IPS DF 6.9 (cell line): ENCODE measurements at places on chromosomes 2 and 18.

GRCh38 chr18:55265984-55266383 is 306.7 kb upstream of the CCDC68 start:
- DNase-seq, result no peak

DNA sequence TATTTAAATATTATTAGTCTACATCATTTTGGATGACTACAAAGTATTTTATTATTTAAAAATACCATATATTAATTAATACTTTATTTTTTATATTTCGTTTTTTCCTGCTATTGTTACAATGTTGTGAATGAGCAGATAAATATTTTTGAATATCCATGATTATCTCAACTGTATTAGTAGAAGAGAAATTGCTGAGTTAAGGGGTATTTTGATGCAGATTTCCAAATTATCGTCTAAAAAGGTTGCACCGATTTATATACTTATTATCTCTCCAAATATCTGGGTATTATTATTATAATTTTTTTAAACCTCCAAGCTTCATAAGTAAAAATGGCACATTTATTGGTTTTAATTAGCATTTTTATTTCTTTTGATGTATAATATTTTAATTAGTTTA is 8.9 kb upstream of the IL1RL1 start:
- no peak for DNase-seq

- DNase-seq, result no peak
Observed at GRCh38 chr2:7424481-7424880, 507.3 kb downstream of the RNF144A start.

DNA sequence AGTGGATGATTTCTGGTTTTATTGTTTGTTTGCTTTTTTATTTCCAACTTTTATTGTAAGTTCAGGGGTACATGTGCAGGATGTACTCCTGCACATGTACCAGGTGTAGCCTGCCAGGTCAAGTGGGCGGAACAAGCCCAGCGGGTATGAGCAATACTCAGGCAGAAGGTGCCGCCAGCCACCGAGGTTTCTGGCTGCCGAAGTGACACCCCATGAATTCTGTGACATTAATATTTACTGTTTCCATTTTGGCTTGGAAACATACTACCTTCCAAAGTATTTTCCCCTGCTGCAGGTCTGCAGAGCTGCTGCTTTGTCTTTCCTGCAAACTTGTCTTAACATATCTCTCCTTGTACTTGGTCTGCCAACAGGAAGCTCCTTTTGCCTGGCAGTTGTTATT is 78.5 kb downstream of the PTPN4 start:
- DNase-seq, result no peak

- no peak for DNase-seq
Observed at GRCh38 chr18:26104035-26104434, 13.6 kb upstream of the SS18 start.

- no peak for DNase-seq
Observed at GRCh38 chr2:67991456-67991855, 71.3 kb downstream of the C1D start.

- DNase-seq, result no peak
Observed at GRCh38 chr18:35511428-35511827, 13.7 kb upstream of the INO80C start.
